ENCODE measurements at places on chromosomes 4 and X.

GRCh38 chrX:135981668-135982067 lies 3.6 kb upstream of the SLC9A6 start:
- DNase-seq = no peak

- DNase-seq = no peak
Measured at GRCh38 chrX:132025041-132025440, 1.9 kb downstream of the STK26 start.

GRCh38 chr4:1517592-1518411 lies 111.6 kb upstream of the NKX1-1 start:
- no peak for DNase-seq

- no peak for DNase-seq
Measured at GRCh38 chr4:54093324-54094240, 6.4 kb upstream of the GSX2 start.

DNA sequence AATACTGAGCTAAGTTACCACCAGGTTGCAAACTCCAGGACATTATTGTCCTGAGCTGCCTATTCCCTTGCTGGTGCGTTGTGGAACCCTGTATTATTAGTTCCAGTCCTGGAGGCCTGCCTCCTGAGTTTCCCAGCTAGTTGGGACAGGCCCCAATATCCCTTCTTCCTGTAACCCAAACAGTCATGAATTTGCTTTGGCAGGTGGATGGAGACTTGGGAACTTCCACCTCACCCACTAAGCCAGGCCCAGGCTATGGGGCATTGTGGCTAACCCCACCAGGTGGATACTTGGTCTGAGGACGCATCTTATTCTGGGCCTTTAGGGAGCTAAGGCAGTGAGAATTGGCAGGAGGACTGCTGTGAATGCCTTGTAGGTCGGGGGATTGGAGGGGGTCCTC lies 5.0 kb downstream of the RBM3 start:
- DNase-seq = no peak

GRCh38 chrX:9911487-9911886 lies 55.7 kb upstream of the CLDN34 start:
- peak; percentile 19 for DNase-seq

DNA sequence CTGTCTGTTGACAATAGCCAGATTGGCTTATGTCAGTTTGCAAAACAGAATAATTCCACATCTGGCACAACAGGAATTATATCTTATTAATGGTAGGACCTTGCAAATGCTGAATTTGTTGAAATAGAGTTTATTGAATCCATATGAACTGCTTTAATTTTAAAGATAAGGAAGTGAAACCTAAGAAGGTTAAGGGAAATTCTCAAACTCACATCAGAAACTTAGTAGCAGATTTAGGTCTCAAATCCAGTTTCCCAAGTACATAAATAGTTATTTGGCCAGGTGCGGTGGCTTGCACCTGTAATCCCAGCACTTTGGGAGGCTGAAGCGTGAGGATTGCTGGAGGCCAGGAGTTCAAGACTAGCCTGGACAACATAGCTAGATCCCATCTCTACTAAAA lies 117.1 kb downstream of the HNRNPD start:
- DNase-seq = no peak

DNA sequence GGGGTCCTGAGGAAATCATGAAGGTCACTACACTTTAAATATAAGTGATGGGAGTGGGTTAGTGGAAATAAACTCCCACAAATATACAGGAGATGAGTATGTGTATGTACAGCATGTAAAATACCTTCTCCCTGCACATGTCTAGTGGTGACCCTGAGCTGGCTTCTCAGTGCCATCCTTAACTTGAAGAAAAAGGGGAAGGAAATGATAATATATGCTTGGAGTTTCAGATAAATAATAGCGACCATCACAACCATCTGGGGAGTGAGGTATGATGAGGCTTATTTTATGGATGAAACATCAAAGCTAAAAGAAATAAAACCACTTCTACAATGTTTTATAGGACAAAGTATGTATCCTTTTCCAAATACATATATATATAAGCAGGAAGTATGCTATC lies 41.0 kb upstream of the SORBS2 start:
- DNase-seq = no peak

- no peak for DNase-seq
Measured at GRCh38 chrX:17292111-17292527, 82.9 kb upstream of the NHS start.

DNA sequence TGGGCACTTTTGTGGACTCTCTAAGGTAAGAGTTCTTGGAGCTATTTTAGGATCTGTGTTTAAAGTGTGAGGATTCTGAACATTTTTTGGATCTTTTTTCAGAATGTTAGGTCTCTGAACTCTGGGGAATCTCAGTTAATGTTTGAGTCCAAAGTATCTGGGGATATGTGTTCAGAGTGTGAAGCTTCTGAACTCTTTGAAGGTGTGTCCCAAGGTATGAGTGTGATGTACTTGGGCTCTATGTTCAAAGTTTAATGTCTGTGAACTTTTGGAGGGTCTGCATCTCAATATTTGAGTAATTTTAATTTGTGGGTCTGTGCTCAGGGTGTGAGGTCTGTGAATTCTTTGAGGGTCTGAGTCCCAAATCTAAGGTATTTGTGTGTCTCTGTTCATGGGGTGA lies 35.4 kb upstream of the PAGE4 start:
- DNase-seq = no peak

DNA sequence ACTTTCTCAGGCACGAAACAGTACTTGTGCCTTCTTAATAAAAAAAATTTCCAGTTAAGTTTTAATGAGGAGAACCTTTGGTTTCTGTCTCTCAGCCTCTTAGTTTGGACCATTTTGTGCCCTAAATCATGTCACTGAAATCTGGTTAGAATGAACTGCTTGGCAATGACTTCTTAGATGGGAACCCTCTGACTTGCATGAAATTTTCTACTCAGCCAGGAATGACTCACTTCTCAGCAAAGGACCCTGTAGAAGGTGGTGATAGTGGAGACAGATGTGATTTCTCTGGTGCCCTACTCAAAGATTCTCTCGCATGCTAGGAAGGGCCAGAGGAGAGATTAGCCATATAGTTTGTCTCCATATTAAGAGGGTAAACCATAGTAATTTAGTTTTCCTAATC lies 50.5 kb downstream of the RASL11B start:
- no peak for DNase-seq

GRCh38 chrX:2416851-2417604 lies 83.7 kb downstream of the DHRSX start:
- DNase-seq = peak; percentile 34

Measured in kidney tubule cell (primary cell).